ENCODE measurements at places on chromosomes 2 and 18. TPM values are rescaled to one million over a fixed set of nuclear protein-coding genes. Genes with fewer than 3 reads are reported as not detected.

GRCh38 chr2:169528271-169528701 lies 18.8 kb downstream of the KLHL41 start:
- H3K4me3 ChIP-seq, result no peak overlapping the region
- no peak overlapping the region for H3K27ac ChIP-seq
- H3K36me3 ChIP-seq, result peaks cover 31% of the 10 kb centered on the region
- DNase-seq, result peak; percentile 73

GRCh38 chr2:197378494-197379307 lies 56.1 kb downstream of the SF3B1 start:
- H3K4me3 ChIP-seq, result no peak overlapping the region
- H3K27me3 ChIP-seq, result no peaks in the 10 kb centered on the region
- H3K36me3 ChIP-seq, result no peaks in the 10 kb centered on the region
- H3K27ac ChIP-seq, result no peak overlapping the region
- H3K4me1 ChIP-seq, result no peaks in the 10 kb centered on the region

- H3K36me3 ChIP-seq, result no peaks in the 10 kb centered on the region
- H3K27ac ChIP-seq, result no peak overlapping the region
- no peaks in the 10 kb centered on the region for H3K27me3 ChIP-seq
- no peak overlapping the region for H3K4me3 ChIP-seq
- H3K4me1 ChIP-seq, result no peaks in the 10 kb centered on the region
Measured at GRCh38 chr18:41744421-41745030, 210.5 kb upstream of the PIK3C3 start.

GRCh38 chr18:10170375-10170774 lies 256.6 kb downstream of the VAPA start:
- H3K36me3 ChIP-seq, result no peaks in the 10 kb centered on the region
- H3K27ac ChIP-seq, result no peak overlapping the region
- no peak overlapping the region for H3K4me3 ChIP-seq
- H3K4me1 ChIP-seq, result peaks cover 7% of the 10 kb centered on the region

DNA sequence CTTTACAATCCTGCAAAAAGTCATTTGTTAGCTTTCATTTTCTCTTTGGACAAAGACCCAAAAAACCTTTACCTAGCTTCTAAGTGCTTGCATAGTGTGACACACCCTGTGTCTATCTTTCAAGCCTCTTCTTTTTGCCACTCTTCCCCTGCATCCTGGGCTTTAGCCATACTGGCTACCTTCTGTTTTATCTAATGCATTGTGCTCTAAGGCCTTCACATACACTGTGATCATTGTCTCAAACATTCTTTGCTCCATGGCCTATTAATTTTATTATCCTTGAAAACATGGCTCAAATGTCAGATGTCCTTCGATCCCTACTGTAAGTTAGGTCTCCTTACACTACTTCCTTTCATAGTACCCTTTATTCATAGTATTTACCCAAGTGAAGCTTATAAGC lies 84.4 kb downstream of the PIK3C3 start:
- H3K27ac ChIP-seq, result no peak overlapping the region
- no peak for DNase-seq
- no peaks in the 10 kb centered on the region for H3K4me1 ChIP-seq
- peaks cover 46% of the 10 kb centered on the region for H3K36me3 ChIP-seq
- H3K4me3 ChIP-seq, result no peak overlapping the region

GRCh38 chr2:38154395-38154794 lies 78.4 kb upstream of the CYP1B1 start:
- no peak overlapping the region for H3K4me3 ChIP-seq
- peak overlapping the region; percentile 6 for H3K27ac ChIP-seq
- H3K36me3 ChIP-seq, result no peaks in the 10 kb centered on the region
- DNase-seq, result no peak
- peaks cover 9% of the 10 kb centered on the region for H3K4me1 ChIP-seq

GRCh38 chr2:163210430-163210918 lies 371.9 kb upstream of the KCNH7 start:
- H3K27ac ChIP-seq, result no peak overlapping the region
- DNase-seq, result no peak
- no peaks in the 10 kb centered on the region for H3K4me1 ChIP-seq

DNA sequence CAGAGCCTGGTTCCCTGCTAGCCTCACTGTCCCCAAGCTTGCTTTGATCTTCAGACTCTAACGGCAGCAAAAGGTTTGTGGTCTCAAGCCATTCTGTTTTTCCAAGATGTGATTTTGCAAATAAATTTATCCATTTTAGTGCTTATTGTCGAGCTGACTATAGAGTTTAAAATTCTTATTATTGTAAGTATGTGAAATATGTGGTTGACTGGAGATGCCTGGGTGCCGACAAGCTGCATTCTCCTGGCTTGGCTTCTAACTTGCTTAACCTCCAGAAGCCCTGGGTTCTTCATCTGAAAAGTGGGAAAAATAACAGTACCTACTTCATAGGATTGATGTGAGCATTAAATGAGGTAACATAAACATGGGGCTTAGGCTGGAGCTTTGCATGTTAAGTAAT lies 9.9 kb upstream of the EDAR start:
- H3K4me3 ChIP-seq, result no peak overlapping the region
- no peaks in the 10 kb centered on the region for H3K36me3 ChIP-seq
- no peaks in the 10 kb centered on the region for H3K4me1 ChIP-seq
- H3K27ac ChIP-seq, result no peak overlapping the region

DNA sequence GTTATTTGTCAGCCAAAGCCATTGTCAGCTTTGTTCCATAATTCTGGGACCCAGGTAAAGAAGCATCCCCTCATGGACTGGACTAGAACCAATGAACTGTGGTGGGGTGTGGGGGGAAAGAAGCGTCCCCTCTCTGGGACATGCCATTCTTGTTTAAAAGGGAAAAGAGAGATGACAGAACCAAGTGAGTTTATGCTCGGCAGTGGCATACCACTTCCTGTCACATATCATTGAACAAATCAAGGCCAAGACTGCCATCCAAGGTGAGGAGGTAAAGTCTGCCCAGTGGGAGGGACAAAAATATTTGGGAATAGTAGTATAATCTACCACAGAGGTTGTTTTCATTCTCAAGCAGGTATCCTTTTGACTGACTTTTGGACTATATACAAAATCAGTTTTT lies 4.7 kb upstream of the GLS start:
- H3K36me3 ChIP-seq, result no peaks in the 10 kb centered on the region
- no peak for DNase-seq
- H3K4me3 ChIP-seq, result no peak overlapping the region
- H3K4me1 ChIP-seq, result peaks cover 13% of the 10 kb centered on the region
- H3K27me3 ChIP-seq, result no peaks in the 10 kb centered on the region

- H3K4me3 ChIP-seq, result no peak overlapping the region
- no peak overlapping the region for H3K27ac ChIP-seq
- H3K36me3 ChIP-seq, result no peaks in the 10 kb centered on the region
- DNase-seq, result no peak
Measured at GRCh38 chr2:25833566-25833965, 44.7 kb downstream of the ASXL2 start.

DNA sequence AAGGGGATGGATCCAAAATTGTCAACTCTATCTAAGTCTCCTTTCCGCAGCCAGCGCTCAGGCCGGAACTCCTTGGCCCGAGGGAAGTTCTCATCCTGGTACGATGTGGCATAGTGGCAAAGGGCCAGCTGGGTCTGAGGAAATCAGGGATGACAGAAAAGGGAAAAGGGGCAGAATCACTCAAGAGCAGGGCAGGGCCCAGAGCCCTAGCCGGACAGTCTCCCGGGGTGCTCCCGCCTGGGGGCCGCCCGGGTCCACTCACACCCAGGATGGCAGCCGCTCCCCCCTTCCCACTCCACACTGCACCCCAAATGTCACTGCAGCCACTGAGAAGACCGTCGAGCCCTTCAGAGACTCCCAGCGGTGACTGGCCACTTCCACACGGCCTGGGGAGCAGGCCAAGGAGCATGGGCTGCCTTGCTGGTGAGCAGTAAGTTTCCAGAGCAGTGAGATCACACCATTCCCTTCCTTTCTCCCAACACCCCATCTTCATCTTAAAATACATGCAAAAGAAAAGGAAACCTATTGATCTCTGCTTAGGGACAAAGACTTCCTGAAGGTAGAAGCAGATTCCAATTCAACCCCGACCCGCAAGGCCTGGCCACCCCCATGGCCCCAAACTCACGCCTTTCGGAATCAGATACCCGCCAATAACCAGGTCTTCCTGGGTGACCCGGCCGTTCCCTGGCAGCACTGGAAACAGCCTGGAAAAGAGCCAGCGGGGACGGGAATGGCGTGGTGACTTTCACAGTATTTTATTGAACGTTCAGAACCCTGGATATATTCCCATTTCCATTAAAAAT lies 26.7 kb downstream of the CYP27C1 start:
- peaks cover 3% of the 10 kb centered on the region for H3K4me1 ChIP-seq
- peak; percentile 58 for DNase-seq
- H3K36me3 ChIP-seq, result no peaks in the 10 kb centered on the region
- no peaks in the 10 kb centered on the region for H3K27me3 ChIP-seq

DNA sequence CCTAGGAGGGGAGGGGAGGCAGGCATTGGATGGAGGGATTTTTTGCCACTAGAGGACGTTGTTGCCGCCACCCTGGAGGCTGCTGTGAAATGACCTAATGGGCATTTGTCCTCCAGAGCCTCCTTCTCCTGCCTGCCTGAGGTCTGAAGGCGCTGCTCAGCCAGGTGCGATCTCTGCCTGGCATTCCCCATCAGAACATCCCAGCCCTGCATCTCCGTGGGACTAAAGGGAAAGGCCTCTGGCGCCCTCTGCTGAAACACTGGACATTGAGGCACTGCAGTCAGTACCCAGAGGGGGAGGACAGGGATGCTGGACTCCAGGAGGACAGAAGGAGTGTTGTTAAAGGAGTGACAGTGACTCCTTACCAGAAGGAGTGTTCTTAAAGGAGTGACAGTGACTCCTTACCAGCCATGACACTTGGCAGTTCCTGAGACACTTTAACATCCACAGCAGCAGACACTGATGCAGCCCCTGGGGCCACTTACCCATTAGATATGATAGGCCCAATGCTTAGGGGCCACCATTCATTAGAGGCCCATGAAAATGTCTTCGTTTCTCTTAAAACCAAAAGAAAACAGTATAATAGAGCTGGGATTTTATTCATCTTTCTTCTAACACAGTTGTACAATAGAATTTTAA lies 17.0 kb downstream of the THNSL2 start:
- no peak overlapping the region for H3K4me3 ChIP-seq
- H3K27me3 ChIP-seq, result no peaks in the 10 kb centered on the region
- no peak overlapping the region for H3K27ac ChIP-seq
- DNase-seq, result no peak

DNA sequence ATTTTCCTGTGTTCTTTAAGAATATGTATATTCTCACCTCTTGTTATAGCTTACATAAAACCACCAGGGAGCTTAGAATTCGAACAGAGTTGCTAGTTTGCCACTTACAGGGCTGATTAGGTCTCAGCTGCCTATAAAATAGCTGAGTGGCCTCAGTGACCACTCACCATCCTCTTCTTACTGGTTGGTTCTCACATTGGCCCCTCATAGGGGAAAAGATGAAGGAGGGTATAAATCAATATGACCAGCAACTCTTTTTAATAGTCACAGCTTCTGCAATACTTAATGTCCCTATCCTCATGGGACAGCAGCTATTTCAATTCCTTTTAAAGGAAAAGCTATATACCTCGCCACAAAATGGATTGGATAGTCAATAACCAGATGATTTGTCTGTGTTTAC lies 199.4 kb upstream of the CDH20 start:
- H3K4me1 ChIP-seq, result no peaks in the 10 kb centered on the region
- H3K4me3 ChIP-seq, result no peak overlapping the region
- no peaks in the 10 kb centered on the region for H3K36me3 ChIP-seq
- no peaks in the 10 kb centered on the region for H3K27me3 ChIP-seq

DNA sequence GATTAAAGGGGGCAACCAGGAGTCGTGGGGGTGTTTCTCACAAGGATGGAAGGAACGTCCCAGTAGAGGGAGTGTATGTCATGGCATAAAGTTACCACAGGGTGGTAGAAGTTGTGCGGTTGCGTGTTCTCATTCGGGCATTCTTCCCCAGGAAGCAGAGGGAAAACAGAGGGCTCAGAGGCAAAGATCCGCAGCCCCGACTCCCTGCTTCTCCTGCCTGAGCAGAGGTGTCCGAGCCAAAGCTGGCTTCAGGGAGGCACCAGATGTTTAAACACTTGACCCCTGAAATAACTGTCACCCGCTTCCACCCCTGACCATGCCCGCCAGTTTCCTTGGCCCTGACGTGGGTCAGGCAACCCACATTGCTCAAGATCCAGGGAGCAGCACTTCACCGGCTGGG lies 83.7 kb downstream of the EN1 start:
- DNase-seq, result no peak
- no peaks in the 10 kb centered on the region for H3K36me3 ChIP-seq
- H3K27me3 ChIP-seq, result no peaks in the 10 kb centered on the region

GRCh38 chr18:8831531-8831930 lies 126.2 kb downstream of the MTCL1 start:
- H3K36me3 ChIP-seq, result no peaks in the 10 kb centered on the region
- no peak for DNase-seq
- H3K27ac ChIP-seq, result no peak overlapping the region
- H3K4me3 ChIP-seq, result no peak overlapping the region

GRCh38 chr18:24831871-24832665 lies 371.6 kb downstream of the HRH4 start:
- H3K4me1 ChIP-seq, result no peaks in the 10 kb centered on the region
- H3K36me3 ChIP-seq, result no peaks in the 10 kb centered on the region
- H3K4me3 ChIP-seq, result no peak overlapping the region
- H3K27me3 ChIP-seq, result no peaks in the 10 kb centered on the region
- no peak for DNase-seq

DNA sequence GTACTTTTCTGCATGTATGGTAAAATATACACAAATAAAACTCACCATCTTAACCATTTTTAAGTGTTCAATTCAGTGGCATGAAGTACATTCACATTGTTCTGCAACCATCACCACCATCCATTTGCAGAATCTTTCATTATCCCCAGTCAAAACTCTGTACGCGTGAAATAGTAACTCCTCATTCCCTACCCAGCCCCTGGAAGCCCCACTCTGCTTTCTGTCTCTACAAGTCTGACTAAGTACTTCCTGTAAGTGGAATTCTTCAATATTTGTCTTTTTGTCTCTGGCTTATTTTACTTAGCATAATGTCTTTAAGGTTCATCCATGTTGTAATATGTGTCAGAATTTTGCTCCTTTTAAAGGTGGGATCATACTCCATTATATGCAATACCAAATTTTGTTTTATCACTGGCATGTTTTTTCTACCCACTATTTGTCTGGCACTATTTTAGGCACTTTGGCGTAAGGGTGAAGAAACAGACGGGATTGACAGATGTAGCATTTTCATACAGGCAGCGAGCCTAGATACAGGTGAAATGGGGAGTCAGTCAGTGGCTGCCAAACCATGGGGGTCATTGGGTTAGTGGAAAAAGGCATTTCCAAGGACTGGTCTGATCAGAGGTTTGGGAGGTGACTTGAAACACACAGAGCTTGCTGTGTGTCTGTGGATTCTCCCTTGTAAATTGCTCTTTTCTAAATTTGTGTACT lies 163.2 kb upstream of the MYCN start:
- no peak overlapping the region for H3K27ac ChIP-seq
- no peaks in the 10 kb centered on the region for H3K27me3 ChIP-seq
- no peaks in the 10 kb centered on the region for H3K4me1 ChIP-seq
- no peak overlapping the region for H3K4me3 ChIP-seq

- no peak overlapping the region for H3K4me3 ChIP-seq
- H3K36me3 ChIP-seq, result no peaks in the 10 kb centered on the region
- H3K27me3 ChIP-seq, result no peaks in the 10 kb centered on the region
- DNase-seq, result no peak
- no peak overlapping the region for H3K27ac ChIP-seq
Measured at GRCh38 chr18:27202741-27203140, 17.6 kb upstream of the CHST9 start.

Gene HOXD3
- total RNA-seq, result not detected

Gene DNAH6
- total RNA-seq, result 0.24 TPM

Gene GNLY
- total RNA-seq, result 1.4 TPM

Gene R3HDM1
- 14.3 TPM for total RNA-seq

Gene POTEC
- total RNA-seq, result not detected

Gene LYPD6B
- 0.28 TPM for total RNA-seq

Gene IL1R1
- total RNA-seq, result 86.2 TPM

Gene ZNF804A
- not detected for total RNA-seq

Gene TMEM150A
- 21.7 TPM for total RNA-seq

Gene HOXD10
- not detected for total RNA-seq

Gene EHD3
- 12.5 TPM for total RNA-seq

Gene CCDC148
- 1.1 TPM for total RNA-seq

Gene FRZB
- 2.4 TPM for total RNA-seq

Gene LDLRAD4
- 33.1 TPM for total RNA-seq
